Activated T-cell treated with anti-CD3 and anti-CD28 coated beads, Interleukin-2, amount 50 U/mL, for 48 hours (primary cell): ENCODE measurements at places on chromosomes 5 and 9.

DNA sequence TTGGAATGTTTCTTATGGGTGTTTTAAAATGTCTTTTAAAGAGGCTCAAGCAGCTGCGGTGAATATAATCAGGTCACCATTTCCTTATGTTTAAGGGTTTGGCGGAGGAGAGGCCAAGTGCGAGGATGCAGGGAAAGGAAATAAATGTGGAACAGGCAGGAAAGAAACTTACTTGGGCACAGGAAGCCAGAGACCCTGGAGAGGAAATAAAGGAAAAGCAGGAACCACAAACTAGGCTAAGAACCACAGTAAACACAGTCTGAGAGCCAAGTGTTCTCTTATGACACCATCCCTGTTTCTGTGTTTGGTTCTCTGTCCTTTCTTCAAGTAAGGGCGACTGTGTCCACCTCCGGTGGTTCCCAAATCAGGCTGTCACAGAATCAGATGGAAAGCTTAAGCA, 166.5 kb downstream of the C9orf152 start:
- DNase-seq: no peak

GRCh38 chr9:3526165-3526996, 580 bp upstream of the RFX3 start:
- peak; percentile 92 for DNase-seq

- no peak for DNase-seq
Measured at GRCh38 chr5:125251703-125252102, 505.3 kb upstream of the ZNF608 start.

DNA sequence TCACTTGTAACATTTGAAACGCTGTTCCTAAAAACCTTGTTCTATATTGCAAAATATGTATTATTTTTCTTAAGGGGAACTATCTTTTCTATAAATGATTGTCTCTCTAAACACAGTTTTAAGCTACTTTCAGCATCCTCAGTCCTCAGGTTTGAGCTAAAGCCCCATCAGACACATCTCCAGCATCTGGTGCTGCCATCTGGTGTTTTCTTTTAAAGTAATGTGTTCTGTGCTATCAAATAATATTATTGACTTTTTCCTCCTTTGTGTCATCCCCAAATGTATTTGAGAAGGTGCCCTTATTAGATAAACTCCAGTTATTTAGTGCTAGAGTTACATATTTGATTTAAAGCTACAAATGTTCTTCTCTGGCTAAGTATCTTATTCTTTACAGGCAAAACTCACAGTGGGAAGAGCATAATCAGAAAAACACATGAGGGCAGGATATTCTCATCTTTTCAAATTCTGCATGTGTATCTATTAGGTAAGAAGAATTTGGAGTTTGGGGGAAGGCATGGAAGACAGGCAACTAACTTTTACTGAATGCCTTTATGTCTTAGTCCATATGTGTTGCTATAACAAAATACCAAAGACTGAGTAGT, 27.5 kb downstream of the ZNF474 start:
- no peak for DNase-seq

- DNase-seq: peak; percentile 87
Measured at GRCh38 chr9:14353222-14354056, 39.5 kb upstream of the NFIB start.

DNA sequence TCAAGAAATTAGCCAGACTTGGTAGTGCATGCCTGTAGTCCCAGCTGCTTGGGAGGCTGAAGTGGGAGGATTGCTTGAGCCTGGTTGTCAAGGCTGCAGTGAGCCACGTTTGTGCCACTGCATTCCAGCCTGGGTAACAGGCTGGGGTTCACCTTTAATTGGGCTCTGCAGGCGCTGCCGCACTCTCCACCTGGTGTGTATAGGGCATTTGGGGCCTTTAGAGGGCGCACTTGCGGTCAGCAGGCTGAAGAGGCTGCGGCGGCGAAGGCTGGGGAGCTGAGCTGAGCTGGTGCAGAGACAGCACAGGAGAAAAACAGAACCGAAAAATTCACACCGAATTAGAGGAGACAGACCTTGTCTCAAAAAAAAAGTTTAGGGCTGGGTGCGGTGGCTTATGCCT, 31.2 kb downstream of the CDK7 start:
- no peak for DNase-seq

- no peak for DNase-seq
Measured at GRCh38 chr5:78776637-78777036, 128.1 kb upstream of the LHFPL2 start.

GRCh38 chr5:10337986-10338385, 15.5 kb upstream of the MARCHF6 start:
- no peak for DNase-seq

DNA sequence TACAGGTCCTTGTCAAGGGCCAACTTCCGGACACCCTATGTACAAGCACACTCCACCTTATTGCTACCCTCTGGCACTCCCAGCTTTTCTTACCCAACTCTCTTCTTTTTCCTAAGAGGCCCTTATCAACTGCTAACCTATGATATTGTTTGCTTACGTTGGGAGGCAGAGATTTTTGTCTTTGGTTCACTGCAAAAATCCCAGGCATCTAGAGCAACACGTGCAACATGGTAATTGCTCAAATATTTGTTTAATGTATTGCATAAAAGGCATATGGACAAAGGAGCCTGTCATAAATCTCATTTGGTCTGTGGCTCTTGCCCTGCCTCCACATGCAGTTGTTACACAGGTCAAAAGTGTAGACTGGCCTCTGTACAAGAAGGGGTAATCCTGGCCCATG, 35.8 kb upstream of the ATP10B start:
- DNase-seq: no peak

- DNase-seq: no peak
Measured at GRCh38 chr9:121807069-121807822, 155.8 kb downstream of the DAB2IP start.

- no peak for DNase-seq
Measured at GRCh38 chr9:29750062-29750461, 2176.8 kb upstream of the C9orf72 start.

DNA sequence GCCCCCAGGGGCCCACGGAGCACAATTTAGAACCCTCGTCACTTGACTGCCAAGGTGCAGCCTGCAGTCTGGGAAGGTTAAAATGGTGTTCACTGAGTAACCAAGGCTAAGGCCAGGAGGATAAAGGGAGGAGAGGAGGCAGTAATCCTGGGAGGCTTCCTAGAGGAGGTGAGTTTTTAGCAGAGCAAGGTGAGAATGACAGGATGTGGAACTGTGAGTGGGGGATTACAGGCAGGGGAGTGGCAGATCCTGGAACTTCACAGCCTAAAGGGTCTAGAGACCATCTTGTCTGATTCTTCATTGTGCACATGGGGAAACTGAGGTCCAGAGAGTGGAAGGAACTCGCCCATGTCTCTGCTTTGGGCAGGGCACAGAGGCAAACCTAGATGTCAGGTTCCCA, 42.5 kb upstream of the ASS1 start:
- DNase-seq: no peak

GRCh38 chr9:96654450-96655197, 493 bp downstream of the PRXL2C start:
- DNase-seq: peak; percentile 65

- DNase-seq: no peak
Measured at GRCh38 chr9:87862536-87863268, 20.0 kb upstream of the SPATA31E1 start.

- no peak for DNase-seq
Measured at GRCh38 chr5:139569270-139569955, 8.3 kb downstream of the UBE2D2 start.

DNA sequence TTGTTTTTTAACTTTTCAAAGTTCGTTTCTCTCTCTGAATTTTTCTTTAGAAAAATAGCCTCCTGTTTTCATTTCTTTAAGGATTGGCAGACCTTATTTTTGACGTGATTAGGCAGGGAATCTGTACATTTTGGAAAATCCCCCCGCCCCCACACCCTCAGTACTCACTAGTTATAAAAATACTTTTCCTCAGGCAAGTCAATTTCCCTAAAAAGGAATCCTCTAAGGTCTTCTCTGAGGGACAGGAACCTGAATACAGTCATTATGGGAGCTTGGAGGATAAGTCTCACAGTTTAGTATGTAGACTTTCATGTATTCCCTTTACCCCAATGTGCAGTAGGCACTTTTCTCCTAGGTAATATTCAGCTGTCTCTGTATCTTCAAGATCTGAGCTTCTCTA, 3.9 kb upstream of the FER start:
- no peak for DNase-seq

GRCh38 chr9:126558051-126558665, 55.6 kb upstream of the LMX1B start:
- DNase-seq: peak; percentile 81

DNA sequence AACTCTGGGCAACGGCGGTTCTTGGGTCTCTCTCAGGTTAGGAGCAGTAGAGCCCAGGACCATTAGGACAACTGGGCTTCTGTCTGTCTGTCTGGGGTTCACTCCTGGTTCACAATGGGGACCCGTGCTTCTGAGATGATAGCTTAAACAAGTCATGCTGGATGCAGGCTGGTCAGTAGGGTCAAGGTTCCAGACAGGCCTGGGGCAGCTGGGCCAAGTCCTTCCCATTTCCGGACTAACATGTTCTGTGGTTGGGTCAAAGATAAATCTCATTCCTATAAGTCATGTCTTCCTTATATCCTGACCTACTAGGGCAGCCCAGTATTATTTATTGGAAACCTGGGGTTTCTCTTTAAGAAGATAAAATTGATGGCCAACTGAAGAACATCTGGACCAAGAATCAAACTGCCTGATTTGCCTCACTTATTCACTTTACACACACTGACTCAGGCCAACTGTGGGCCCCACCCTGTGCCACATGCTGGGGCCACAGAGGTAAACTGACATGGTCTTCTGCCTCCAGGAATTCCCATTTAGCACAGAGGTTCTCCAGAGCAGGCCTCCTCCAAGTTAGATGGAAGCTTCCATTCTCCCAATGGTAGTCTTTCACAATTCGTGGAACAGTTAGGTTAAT, 8.3 kb downstream of the HDHD3 start:
- no peak for DNase-seq

- no peak for DNase-seq
Measured at GRCh38 chr5:14265570-14265969, 122.4 kb downstream of the TRIO start.

GRCh38 chr5:111676926-111677415, 80.0 kb downstream of the NREP start:
- DNase-seq: no peak

GRCh38 chr5:133906303-133906702, 62.1 kb downstream of the C5orf15 start:
- DNase-seq: no peak

DNA sequence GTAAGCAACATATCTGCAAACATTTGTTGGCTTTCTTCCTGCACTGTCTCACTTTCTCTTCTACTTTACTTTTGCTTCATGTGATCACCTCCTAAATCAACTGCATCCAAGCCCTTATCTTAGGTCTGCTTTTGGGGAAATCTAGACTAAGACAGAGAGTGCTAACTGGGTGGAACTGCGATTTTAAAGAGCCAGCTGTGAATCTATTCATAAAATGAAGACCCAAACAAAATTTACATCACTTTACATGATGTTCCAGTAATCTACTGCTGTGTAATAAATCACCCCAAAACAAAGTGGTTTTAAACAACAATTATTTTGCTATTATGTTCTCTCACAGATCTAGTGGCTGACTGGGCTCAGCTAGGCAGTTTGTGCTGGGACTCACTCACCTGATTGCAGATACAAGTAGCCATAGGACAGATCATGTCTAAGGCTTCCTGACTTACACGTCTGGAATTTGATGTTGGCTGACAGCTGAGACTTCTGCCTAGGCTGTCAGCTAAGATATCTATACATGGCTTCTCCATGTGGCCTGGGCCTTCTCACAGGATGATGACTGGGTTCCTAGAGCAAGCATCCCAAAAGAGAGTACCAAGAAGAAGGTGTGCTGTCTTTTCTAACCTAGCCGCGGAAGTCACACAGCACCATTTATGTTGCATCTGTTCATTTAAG, 145.1 kb upstream of the TBCA start:
- DNase-seq: no peak

- no peak for DNase-seq
Measured at GRCh38 chr5:34657274-34657921, 1.3 kb downstream of the RAI14 start.

GRCh38 chr5:134634227-134634626, 1.6 kb upstream of the SAR1B start:
- DNase-seq: no peak

- DNase-seq: no peak
Measured at GRCh38 chr5:144421411-144421810, 250.7 kb downstream of the KCTD16 start.

DNA sequence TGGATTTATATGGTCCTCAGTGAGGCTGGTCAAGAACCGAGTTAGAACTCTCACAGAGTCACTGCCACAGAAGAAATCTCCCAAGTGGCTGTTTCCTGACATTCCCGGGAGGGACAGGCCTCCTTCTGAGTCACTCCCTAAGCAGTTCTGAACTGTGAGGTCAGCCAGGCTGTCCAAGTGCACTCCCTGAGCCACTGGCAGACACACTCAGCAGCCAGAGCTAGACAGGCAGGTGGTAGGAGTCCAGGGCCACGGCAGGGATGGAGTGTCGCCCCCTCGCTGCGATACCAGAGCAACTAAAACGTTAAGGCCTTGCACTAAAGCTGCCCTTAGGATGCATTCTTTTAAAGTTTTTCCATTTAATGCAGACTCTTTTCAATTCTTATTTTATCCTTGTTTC, 3.4 kb downstream of the IL4 start:
- no peak for DNase-seq

DNA sequence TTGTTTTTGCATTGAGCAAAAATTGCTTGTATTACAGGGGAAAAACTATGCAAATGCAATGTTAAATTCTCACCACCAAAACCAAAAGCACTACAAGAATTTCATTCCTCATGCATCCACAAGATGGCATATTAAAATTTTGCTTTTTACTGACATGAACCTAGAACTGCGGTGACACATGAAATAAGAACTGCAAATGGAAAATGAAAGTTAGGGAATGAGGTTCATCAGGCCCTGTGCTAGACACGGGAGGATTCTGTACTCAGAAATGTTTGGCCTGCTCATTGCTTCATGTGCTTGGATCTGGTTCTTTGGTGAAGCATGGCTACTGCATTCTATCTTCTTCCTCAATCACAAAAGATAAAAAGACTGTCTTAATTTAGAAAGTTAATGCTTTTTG, 9.1 kb upstream of the RFK start:
- DNase-seq: no peak
